NCI-H187 treated with DMSO at 0.1 percent for 48 hours (cell line): ENCODE measurements at places on chromosomes 6 and 20.

GRCh38 chr20:12970372-12970821, 38.4 kb upstream of the SPTLC3 start:
- no peak for DNase-seq

GRCh38 chr6:161544801-161545480, 271.1 kb upstream of the AGPAT4 start:
- no peak for DNase-seq

GRCh38 chr6:28258877-28259777, at the start of gene NKAPL:
TSS of gene NKAPL (plus strand) at chr6:28259297. CDS start at chr6:28259372, 75 bp downstream.
- no peak for DNase-seq

- peak; percentile 23 for DNase-seq
Observed at GRCh38 chr20:20741087-20742045, 28.9 kb upstream of the RALGAPA2 start.

GRCh38 chr6:36649086-36649485, 29.4 kb upstream of the CDKN1A start:
- DNase-seq: no peak

DNA sequence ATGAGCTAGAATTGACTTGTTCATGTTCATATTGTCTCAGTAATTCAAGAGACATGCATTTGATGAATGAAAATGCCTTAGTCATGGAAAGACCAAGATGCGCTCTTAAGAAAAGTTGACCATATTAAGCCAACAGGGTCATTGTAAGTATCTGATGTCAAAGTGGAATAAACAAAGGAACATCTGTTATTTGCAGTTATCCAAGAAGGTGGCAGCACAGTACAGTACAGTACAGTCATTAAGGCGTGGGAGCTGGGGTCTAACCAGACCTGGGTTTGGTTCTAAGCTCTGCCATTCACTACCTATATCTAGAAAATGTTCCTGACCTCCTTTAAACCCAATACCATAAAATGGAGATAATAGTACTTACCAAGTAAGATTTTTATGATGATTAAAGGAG, 178.1 kb downstream of the BACH2 start:
- no peak for DNase-seq

DNA sequence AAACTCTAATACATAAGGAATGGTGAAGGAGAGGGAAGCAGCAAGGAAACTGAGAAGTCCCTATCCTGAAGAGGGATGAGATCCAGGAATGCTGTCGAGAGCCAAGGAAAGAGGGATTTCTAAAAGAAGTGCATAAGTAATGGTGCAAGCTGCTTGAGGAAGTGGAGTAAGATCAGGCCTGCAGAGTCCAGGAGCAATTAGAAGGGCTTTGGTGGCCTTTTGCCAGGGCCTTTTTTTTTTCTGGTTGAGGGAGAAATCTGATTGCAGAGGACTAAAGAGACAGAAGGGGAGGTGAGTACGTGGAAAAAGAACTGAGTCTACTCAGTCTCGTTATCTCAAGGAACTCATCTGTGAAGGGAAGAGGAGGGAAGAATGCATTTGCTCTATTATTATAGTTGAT, 396.2 kb downstream of the UTRN start:
- no peak for DNase-seq

- DNase-seq: no peak
Observed at GRCh38 chr6:27684264-27685211, 211.6 kb upstream of the ZNF184 start.

DNA sequence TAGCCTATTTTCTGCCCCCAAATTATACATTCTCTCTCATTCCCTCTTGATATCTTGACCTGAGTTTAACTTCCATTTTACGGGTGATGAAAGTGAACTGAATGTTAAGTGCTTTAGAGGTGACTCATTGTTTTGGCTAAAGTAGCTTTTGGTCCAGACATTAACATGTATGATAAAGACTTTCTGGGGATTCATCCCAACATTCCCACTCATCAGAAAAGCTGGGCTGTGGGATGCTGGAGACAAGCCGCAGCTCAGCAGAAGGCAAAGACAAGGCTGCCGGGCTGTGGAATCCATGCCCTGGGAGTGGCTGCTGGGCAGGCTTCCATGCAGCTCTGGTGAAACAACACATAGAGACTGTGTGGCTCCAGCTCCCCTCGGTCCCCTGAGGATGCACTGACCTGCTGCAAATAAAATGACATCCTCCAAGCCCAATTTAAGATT, 89.9 kb upstream of the SYNDIG1 start:
- DNase-seq: no peak

GRCh38 chr6:12578751-12579150, 137.8 kb upstream of the PHACTR1 start:
- DNase-seq: no peak

GRCh38 chr6:22357724-22358189, 60.9 kb upstream of the PRL start:
- no peak for DNase-seq

- no peak for DNase-seq
Observed at GRCh38 chr6:22295145-22295544, 1.7 kb downstream of the PRL start.

GRCh38 chr6:101263596-101263995, 129.9 kb upstream of the GRIK2 start:
- no peak for DNase-seq

DNA sequence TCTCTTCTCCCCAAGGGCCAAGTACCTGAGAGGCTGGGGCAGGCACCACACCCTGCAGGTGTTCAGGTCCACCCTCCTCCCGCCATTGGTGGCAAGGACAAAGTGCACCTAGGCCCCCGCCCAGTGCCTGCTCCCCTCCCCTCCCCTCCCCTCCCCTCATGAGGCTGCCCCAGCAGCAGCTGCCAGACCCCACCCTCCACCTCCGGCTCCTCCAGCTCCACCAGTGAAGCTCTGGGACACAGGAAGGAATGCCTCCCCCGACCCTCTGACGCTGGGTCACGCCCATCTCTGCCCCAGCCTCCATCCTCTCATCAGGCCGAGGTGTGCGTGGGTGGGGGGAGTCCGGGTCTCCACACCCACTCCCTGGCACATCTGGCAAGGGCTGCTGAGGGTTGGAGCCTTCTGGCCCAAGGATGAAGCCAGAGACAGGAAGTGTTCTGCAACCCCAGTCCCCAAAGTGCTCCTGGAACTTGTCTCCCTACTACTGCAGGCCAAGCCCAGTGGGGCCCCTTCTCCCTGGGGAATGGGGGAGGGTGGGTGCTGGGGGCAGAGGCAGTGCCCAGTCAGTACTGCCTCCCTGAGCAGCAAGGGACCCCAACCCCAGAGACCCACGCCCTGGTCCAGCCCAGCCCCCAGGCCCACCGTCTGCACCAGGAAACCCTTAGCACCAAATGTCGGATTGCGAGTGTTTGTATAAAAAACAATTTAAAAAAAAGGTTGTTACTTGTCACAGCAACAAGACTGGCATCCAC, 1.6 kb upstream of the UCKL1 start:
- DNase-seq: peak; percentile 36

- no peak for DNase-seq
Observed at GRCh38 chr20:49603209-49603627, 35.3 kb upstream of the PTGIS start.

- no peak for DNase-seq
Observed at GRCh38 chr6:4890191-4890590, 113.6 kb downstream of the RPP40 start.

- DNase-seq: no peak
Observed at GRCh38 chr6:110340392-110340965, 17.7 kb downstream of the METTL24 start.

- no peak for DNase-seq
Observed at GRCh38 chr6:20458027-20458894, 56.6 kb downstream of the E2F3 start.

DNA sequence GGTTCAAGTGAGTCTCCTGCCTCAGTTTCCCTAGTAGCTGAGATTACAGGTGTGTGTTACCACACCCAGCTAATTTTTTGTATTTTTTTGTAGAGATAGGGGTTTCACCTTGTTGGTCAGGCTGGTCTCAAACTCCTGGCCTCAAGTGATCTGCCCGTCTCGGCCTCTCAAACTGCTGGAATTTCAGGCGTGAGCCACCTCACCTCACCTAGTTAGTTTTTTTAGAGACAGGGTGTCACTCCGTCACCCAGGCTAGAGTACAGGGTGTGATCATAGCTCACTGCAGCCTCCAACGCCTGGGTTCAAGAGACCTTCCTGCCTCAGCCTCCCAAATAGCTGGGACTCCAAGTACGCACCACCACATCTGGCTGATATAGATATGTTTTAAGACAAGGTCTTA, 22.9 kb downstream of the SYTL3 start:
- no peak for DNase-seq
